Stimulated activated CD8-positive, alpha-beta memory T cell treated with anti-CD3 and anti-CD28 coated beads, Interleukin-7, amount 100 ng/mL, for 48 hours (primary cell): ENCODE measurements at places on chromosomes 4 and X.

DNA sequence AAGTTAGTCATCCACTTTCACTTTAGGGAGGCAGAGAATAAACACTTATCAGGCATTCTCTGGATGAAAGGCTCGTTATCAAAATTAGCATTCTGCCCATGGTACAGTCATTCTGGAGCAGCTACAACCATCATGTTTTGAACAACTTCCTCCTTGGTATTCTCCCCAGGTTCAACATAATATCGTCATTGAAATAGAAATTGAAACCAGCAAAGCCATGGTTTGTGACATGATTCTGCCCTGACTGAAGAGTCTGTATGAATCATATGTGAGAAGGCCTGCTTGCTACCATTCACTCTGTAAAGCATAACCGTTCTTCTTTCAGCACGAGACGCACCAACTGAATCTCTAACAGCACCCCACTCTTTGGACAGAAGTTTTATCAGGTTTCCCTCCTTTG lies 127.5 kb upstream of the RADX start:
- no peak for DNase-seq

GRCh38 chr4:95142932-95143331 lies 385.2 kb downstream of the BMPR1B start:
- DNase-seq, result no peak

- DNase-seq, result no peak
Measured at GRCh38 chr4:64341711-64342110, 67.5 kb downstream of the TECRL start.

- DNase-seq, result no peak
Measured at GRCh38 chr4:3197366-3198105, 51.4 kb upstream of the MSANTD1 start.

DNA sequence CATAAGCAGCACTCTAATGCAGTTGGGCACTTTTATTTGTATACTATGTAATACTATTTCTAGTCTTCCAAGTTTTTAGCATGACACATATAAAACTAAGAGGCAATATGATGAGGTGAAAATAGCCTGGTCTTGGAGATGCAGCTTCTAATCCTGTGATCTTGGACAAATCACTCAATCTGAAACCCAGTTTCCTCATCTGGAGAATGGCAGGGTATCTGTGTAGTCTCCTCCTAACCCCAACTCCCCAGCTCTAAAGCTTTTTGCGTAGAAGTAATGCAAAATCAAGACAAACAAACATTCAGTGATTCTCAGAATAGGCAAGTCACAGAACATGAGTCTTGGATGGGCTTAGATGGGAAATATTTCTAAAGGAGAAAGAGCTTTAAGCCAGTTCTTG lies 36.7 kb upstream of the IL21 start:
- DNase-seq, result no peak

DNA sequence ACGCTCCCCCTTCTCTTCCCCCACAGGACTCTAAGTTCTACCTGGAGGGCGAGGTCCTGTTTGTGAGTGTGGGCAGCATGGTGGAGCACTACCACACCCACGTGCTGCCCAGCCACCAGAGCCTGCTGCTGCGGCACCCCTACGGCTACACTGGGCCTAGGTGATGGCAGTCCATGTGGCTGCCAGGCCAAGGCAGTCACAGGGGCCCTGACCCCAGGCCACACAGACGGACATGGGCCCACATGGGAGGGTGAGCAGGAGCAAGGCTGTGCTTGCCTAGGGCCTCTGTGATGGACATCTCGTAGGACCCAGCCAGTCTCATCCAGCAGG lies 10.0 kb upstream of the ADD1 start:
- DNase-seq, result no peak

GRCh38 chrX:131614241-131614640 lies 70.4 kb downstream of the OR13H1 start:
- no peak for DNase-seq

GRCh38 chr4:2927696-2928075 lies 35.5 kb downstream of the NOP14 start:
- DNase-seq, result no peak

- DNase-seq, result no peak
Measured at GRCh38 chr4:2094545-2094944, 35.4 kb downstream of the NAT8L start.

DNA sequence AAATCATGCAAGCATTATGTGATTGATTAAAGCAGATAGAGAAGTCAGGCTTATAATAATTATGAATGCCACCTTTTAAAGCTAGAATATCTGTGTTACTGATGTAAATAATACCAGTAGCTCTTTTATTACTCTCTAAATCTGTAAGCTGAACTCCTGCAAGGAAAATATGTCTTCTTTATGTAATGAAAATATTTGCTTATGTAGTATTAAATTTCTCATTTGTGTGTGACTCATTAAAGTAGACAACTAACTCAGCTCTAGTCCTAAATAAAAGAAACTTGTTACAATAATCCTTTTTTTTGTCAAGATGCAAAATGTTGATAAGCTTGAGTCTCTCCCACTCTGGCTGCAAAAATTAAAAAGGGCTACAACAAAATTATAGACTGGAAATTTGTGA lies 137.7 kb upstream of the FAT1 start:
- no peak for DNase-seq

DNA sequence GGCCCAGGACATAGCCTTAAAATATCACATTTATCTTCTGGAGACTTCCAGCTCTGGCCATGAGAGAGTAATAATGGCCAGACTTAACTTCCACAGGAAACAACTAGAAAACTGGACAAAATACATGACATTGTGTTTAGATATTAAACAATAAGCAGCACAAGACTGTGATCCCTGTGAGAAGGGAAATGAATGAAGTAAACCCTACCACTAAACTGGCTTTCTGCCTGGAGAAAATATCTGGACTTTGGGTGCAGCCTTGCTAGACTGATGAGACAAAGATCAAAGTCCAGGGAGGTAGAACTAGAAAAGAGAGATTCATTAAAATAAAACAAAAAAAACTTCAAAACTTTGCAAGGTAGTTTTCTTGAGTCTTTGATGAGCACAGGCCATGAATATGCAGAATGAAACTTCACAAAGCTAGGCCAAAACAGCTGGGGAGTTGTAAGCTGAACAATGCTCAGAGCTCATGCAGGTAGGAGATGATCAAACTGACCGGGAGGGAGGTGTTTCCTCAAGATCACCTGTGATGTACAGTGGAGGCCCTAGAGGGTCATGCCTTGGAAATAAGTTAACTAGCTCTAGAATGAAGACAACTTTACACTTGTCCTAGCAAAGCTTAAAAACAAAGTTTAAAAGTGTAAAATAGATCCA lies 147.0 kb upstream of the SH3RF1 start:
- DNase-seq, result no peak

DNA sequence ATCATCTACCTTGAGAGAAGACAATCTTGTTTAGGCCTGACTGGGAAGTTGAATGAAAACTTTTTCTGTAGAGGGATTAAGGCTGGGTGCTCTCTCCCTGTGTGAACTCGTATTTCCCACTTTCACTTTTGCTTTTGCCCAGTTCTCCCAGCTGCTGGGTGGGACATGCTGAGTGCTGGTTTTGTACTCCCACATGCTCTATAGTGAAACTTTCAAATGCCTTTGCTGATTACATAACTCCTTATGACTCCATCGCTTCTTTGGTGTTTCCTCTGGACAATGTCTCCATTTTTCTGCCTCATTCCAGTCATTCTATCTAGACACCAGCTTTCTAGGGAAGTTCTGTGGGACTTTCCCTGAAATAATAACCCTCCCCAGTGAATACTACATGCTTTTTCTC lies 100.5 kb downstream of the CLNK start:
- no peak for DNase-seq

DNA sequence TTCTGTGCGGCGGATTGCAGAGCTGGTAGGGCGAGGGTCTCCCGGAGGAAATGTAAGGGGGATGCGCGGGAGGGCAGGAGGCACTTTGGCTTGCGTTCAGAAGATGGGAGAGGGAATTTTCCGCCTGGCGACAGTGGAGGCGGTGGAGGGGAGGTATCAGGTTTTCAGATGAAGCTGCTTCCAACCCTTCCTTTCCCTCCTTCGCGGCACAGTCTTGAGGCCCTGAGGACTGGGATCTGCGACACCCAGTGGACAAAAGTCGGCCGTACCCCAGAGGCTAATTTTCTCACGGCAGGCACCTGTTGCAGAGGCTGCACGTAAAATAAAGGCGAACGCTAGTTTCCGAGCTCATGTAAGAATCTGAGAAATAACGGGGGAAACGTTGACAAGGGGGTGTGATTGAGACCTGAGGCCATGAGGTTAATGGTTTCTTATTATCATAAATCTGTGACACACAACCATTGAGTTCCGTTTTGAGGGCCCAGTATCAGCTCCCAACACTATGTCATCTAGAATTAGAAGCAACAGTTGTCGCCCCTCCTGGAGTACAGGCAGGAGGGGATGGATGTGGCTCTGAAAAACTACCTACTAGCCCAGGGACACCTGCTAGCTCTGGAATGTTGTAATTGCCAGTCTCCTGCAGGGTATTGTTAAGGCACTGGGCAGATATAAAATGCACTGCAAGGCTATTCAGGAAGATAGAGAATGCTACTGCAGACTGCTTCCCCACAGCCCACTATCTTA lies 1.1 kb downstream of the ZCCHC18 start:
- peak; percentile 32 for DNase-seq

GRCh38 chr4:6282314-6282771 lies 12.7 kb downstream of the WFS1 start:
- no peak for DNase-seq

- no peak for DNase-seq
Measured at GRCh38 chr4:116551806-116552205, 533.6 kb downstream of the TRAM1L1 start.

GRCh38 chr4:151204925-151205524 lies 71.9 kb upstream of the PRSS48 start:
- DNase-seq, result no peak

DNA sequence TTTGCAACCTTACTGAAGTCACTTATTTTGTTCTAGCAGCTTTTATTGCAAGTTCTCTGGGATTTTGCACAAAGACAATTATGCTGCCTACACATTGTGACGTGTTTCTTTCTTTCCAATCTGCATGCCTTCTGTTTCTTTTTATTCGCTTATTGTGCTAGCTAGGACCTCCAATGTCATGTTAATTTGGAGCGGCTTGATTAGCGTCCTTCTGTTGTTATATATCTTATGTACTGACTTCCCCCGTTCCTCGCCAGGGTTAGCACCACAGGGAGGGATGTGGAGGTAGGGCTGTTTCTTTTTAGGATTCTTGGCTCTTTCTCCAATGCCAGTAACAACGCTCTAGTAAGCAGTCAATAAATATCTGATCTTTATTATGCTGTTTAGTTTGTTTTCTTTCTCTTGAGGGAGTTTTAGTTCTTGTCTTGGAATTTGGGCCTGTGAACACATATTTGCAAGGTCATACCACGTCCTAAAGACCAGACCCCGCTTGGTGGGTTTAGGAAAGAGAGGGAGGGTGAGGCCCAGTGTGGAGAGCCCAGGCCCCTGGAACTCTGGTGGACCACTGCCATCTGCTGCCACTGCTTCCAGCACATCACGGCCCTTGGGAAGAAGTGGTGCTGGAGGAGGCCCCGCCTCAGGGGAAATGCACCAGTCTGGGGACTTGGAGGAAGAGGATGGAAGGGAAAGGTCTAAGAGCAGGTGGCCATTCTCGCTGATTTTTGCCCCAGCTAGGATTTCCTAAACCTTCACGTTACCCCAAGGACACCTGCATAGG lies 129.1 kb downstream of the TRIML1 start:
- DNase-seq, result no peak

GRCh38 chrX:39499996-39500395 lies 597.8 kb downstream of the BCOR start:
- DNase-seq, result no peak

GRCh38 chr4:173252024-173252935 lies 81.9 kb downstream of the HMGB2 start:
- no peak for DNase-seq

- DNase-seq, result no peak
Measured at GRCh38 chrX:139831675-139832456, 101.0 kb downstream of the ATP11C start.

DNA sequence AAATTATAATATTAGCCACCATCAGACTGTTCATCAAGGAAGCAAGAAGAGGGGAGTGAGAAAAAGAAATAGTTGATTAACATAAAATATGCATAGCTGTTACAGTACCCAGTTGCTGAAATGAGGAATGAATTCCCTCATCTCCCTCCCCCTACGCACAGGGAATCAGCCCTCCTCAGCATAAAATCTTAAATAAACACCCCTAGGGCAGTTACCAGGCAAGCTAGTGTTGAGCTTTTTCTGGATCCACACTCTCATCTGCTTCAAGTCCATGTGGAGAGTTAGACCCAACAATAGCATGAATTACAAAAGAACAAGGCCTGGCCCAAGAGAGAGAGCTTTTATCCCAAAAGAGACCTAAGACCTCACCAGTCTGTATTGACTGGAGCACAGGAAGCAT lies 19.0 kb upstream of the SYTL4 start:
- DNase-seq, result no peak

GRCh38 chr4:103664436-103665075 lies 55.2 kb downstream of the TACR3 start:
- DNase-seq, result no peak

GRCh38 chr4:70426789-70427188 lies 29.0 kb downstream of the OPRPN start:
- DNase-seq, result no peak

DNA sequence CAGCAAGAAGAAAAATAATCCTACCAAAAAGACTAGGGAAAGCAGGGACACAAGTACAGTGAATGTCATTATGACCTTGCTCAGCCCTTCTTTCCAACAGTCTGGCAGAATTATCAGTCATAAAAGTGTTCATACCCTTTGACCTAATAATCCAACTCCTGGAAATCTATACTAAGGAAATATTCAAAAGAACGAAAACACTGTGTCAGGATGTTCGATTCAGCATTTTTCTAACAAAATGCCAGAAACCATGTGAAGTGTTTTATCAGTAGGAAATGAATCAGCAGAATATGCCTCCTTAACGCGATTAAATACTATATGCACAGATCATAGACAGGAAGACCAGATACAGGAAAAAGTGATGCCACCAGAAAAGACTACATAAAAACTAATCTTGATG lies 16.2 kb upstream of the S100G start:
- DNase-seq, result no peak

DNA sequence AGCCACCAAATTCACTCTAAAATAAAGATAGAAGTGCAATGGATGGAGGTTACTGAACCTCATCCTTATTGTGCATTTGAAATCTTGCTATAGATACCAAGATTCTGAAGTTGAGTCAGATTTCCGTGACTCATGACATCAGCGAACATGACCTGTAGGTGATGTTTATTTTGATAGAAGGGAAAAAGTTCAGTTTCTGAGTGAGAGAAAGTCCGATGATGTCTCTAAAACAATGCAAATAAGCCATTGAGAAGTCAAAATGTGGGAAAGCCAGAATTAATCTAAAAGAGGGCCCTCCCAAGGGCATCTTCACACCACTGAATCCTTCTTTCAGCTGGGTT lies 20.0 kb downstream of the PHOX2B start:
- no peak for DNase-seq

DNA sequence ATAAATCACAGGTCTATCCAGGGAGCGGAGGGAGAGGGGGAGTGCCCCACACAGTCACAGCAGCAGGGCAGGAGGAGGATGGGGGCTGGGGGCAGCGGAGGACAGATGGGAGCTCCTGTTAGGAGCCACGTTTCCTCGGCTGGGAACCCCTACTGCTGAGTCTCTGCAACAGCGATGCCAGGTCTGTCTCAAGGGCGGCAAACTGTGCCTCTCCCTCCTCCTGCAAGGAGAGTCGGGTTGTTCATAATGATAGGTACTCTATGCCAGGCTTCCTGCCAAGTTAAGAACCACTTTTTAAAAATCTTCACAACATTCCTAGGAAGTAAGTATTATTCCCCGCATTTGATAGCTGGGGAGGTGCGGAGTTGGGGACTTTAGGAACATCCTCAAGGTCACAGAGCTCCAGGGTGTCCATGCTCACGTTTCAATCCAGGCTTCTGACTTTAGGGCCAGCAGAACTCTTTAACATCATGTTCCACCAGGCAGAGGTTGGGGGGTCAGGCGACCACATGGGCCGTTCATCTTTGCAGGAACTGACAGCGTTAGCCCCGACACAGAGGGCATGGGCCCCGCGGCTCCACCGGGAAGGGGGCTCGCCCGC lies 98.3 kb upstream of the MAML3 start:
- DNase-seq, result no peak
